Thyroid gland (tissue), 4 donors: ENCODE measurements at places on chromosomes 1 and 21. TPM values are rescaled to one million over a fixed set of nuclear protein-coding genes. Genes with fewer than 3 reads are reported as not detected.

DNA sequence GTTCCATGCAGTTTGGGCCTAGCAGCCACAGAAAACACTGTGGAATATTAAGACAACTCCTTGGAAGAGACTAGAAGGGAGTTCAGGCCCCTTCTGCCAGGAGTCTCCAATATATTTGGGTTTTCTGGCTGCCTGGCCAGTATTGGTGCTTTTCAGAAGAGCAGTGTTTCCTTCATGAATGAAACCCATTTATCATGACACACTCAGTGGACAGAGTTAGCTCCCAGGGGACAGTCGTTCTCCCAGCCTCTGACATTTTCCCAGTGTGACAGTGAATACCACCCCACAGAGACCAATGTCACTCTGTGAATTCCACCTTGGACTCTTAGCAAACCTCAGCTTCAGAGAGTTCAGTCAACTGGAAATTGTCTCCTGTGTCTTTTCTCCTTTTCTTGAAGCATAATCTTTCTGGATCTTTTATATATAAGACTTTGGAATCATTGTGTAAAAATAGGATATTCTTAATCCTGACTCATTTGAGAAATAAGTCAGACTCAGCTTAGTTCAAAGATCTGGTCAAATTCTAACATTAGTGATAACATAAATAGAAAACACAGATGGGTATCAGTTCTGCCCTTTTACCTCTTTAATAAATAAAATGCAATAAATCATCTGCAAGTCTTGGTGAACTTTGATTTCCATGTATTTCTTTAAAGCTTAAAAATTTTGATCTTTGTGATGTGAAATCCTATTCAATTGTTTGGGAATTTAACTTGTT lies 40.4 kb downstream of the GNG12 start:
- no peak for DNase-seq

DNA sequence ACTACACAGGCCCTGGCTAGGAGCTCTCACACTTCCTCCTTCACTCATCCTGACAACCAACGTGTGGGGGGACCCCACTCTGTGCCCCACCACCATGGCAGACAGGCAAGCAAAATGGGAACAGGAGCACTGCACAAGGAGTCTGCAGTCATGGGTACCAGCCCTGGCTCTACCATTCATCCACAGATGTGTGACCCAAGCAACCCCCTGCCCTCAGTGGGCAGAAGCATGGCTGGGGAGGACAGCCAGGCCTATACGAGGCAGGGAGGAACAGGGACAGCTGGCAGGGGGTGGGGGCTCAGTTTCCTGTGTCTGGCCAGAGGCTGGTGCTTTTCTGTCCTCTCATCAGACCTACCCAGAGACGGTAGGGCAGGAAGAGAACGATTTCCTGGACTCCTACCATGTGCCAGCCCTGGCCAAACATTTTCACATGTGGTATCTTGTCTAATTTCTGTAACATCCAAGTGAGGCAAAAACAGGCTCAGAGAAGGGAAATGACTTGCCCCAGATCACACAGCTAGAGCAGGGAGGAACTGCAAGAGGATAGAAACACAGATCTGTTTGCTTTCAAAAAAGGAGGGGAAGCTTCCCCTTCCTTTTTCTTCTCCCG lies 178.0 kb downstream of the HIVEP3 start:
- no peak for DNase-seq

SAMSN1 gene
- 1.8 TPM for total RNA-seq

- peak; percentile 98 for DNase-seq
Measured at GRCh38 chr1:116372651-116373430, at the start of gene ATP1A1. ATP1A1 (plus strand) TSS chr1:116373244; CDS start chr1:116373512, 268 bp downstream.

CLEC20A gene
- not detected for total RNA-seq

KANK4 gene
- not detected for total RNA-seq

GRCh38 chr21:20083336-20083735 lies 914.9 kb upstream of the NCAM2 start:
- no peak for DNase-seq

DNA sequence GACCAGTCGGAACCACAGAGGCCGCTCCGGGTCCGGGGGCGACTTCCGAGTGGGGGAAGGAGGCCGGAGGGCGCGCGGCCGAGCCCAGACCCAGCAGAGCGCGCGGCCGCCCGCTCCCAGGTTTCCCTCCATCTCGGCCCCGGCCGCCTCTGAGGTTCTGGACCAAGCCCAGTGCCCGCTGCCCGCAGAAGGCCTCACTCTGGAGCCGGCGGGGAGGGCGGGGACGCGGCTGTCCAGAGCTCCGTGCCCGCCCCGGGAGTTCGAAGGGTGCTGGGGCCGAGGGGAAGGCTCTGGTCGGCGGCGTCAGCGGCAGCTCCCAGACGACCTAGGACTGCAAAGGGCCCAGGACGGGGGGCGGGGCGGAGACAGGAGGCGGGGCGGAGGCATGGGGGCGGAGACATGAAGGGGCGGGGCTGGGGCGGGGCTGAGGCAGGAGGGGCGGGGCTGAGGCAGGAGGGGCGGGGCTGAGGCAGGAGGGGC lies 48.0 kb upstream of the SLC19A1 start:
- no peak for DNase-seq

DNA sequence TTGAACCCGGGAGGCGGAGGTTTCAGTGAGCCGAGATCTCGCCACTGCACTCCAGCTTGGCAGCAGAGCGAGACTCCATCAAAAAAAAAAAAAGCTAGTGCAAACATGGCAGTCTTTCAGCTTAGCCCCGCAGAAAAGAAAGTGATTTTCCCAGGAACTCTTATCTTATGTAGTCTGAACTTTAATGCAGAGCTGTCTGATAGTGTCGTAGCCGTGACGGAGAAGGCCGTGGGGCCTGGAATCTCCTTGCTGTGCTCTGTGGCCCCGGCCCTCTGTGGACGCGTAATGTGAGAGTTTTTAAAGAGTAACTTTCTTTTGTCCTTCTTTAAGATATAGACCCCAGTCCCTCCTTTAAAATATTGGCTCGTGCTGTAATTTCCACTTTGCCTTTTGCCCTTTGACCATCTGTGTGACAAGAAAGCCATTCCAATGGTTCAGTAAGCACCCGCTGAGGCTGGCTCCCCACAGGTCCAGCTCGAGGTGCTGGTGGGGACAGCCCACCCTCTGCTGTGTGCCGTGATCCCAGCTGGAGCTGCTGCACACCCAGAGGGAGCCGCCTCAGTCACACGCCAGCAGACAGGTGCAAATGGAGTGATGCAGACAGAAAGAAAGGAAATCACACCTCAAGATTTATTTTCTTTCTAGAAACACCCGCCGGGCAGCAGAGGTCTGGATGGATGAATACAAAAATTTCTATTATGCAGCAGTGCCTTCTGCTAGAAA lies 164.0 kb downstream of the PGBD5 start:
- DNase-seq, result no peak

DNA sequence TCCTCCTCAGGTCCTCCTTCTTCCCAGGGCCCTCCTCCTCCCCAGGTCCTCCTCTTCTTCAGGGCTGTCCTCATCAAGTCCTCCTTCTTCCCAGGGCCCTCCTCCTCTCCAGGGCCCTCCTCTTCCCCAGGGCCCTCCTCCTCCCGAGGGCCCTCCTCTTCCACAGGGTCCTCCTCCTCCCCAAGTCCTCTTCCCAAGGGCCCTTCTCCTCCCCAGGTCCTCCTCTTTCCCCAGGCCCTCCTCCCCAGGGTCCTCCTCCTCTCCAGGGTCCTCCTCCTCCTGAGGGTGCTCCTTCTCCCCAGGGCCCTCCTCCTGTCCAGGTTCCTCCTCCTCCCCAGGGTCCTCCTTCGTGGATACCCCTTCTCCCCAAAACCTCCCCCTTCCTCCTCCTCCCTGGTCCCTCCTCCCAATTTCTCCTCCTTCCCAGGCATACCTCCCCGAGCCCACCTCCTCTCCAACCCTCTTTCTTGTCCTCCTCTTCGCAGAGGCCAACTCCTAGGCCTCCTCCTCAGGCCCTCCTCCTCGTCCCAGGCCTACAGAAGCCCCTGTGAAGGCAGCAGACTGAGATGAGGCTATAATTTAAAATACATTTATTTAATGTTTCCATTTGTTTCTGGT lies 29.5 kb downstream of the WNT9A start:
- DNase-seq, result no peak

ZNF593 gene
- total RNA-seq, result 30.8 TPM

- no peak for DNase-seq
Measured at GRCh38 chr1:170594066-170594626, 62.2 kb downstream of the GORAB start.

CFHR1 gene
- not detected for total RNA-seq

DNA sequence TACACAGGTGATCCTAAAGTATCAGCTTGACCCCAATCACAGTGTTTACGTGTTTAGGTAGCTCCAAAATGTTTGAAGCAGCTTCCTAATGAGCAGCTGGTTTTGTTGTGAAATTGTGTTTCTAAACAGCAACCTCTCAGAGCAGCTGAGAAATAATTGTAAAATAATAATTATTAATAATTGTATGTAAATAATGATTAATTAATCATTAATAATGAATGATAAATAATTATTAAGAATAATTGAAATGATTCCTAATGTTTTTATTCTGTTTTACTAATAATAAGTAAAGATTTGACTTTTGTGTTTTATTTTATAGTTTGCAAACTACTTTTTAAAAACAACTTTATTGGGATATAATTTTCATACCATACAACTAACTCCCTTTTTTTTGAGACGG lies 182.2 kb downstream of the URB2 start:
- no peak for DNase-seq

GRCh38 chr1:85229574-85230097 lies 28.8 kb upstream of the SYDE2 start:
- DNase-seq, result no peak

DNA sequence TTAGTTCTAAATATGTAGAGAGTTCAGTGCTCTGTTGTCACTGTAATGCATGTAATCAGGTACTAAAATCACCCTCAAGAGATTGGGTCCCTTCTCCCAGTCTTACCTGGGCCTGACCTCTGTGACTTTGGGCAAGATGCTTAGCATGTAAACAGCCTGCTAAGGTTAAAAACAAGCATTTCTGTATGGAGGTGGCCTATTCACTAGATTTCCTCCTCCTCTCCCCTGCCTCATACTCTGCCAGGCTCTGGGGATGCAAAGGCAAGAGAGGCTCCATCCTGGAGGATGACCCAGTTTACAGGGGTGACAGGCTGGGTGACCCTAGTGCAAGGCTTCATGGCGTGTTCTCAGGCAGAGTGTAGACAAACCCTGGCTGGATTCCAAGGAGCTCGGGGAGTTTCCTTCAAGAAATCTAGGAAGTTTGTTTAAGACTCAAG lies 28.8 kb downstream of the VANGL2 start:
- peak; percentile 25 for DNase-seq

DNA sequence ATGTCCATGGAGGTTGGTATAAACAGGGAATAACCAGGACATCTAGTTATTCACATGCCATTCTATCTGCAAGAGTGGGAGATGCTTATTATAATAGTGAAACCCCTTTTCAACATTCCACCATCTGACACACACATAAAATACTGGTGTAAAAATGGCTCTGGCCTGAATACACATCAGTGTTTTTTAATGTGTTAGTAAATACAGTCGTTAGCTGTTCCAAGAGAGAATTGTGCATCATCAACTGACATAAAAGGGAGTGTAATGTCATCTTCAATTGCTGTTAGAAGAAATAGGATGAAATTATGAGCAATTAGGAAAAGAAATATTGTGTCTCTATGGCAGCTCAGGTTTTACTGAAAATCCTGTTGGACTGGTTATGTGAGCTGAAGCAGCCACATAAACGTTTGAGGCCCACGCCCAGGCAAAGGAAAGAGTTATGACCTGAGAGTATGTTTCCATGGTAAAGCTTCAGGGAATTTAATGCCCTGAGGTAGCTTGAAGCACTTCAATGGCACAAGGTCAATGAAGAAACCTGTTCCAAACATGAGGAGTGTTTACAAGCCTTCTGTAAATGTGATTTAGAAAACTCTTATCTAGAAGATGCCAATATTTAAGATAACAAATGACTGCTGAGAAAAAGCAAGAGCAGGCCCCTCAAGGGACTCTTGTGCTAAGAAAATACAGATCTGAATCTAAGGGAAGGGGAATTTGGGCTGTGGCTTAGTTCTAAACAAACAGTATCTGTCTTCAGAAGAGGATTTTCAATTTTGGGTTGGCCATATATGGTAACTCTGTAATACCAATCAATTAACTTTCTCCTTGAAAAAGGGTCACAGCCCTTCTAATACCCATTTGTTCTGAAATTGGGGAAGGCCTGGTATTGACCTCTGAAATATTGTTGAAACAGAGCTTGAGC lies 384.3 kb downstream of the SEC16B start:
- peak; percentile 14 for DNase-seq

- no peak for DNase-seq
Measured at GRCh38 chr1:183598386-183598785, 8.1 kb upstream of the NCF2 start.

CHAF1B gene
- 1.7 TPM for total RNA-seq

BTF3L4 gene
- 52.2 TPM for total RNA-seq

DNA sequence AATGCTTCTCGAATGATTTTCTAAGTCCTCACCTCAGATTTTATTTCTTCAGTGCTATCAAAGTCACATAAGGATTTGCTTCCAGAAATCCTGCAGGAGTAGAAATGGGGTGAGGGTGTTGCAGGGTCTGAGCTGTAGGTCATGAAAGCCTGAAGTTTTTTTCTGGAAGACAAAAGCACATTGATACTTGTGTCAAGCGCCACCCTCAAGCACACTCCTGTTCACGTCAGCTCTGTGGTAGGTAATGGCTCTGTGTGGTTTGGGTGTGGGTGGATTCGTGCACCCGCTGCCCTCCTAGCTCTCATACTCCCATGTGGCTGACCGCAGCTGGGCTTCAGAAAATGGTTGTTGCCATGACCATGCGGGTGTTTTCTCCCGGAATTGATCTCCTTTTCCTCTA lies 39.9 kb downstream of the AKNAD1 start:
- no peak for DNase-seq

- DNase-seq, result no peak
Measured at GRCh38 chr21:36786186-36786585, 87.3 kb downstream of the SIM2 start.

- DNase-seq, result no peak
Measured at GRCh38 chr1:77060000-77060399, 159.2 kb downstream of the PIGK start.

ZNF593OS gene
- not detected for total RNA-seq

GRCh38 chr1:166925810-166926478 lies 49.4 kb downstream of the ILDR2 start:
- DNase-seq, result peak; percentile 7

- DNase-seq, result no peak
Measured at GRCh38 chr1:84969489-84970250, 27.2 kb downstream of the MCOLN2 start.

DNA sequence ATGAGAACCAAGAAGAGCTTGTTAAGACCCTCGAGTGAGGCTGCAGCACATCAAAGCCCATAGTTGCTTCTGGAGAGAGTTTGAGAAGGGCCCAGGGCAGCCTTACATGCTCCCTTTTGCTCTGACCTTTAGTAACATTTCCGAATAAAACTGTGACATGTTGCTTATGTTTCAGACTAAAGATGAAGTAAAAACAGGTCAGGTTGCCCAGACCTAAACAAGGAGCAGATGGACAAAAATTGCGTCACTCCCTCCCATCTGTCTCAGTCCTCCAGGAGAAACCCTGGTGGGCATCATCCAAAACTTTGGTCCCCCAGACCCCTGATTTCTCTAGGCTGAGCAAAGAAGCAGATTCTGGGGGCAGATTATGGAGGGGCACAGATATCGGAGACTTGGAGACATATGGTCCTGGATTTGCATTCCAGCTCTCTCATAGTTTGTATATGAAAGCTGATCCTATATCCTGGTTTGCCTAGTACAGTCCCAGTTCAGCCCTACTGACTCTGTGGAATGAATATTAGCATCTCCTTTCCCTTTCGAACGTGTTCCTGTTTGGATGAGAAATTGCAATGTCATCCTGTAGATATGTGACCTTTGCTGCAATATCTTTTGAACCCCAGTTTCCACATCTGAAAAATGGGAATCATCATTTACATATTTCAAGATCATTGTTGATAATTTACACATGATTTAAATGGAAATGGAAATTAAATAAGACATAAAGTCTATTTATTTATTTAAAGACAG lies 304.9 kb upstream of the USP24 start:
- DNase-seq, result no peak

FAM72C gene
- not detected for total RNA-seq

GRCh38 chr21:33232291-33233034 lies 2.7 kb downstream of the IFNAR2 start:
- no peak for DNase-seq
